Activated B cell treated with CpG ODN at 0.5 μM for 24 hours (primary cell): ENCODE measurements at places on chromosomes 12 and 14. TPM values are rescaled to one million over a fixed set of nuclear protein-coding genes. Genes with fewer than 3 reads are reported as not detected.

DNA sequence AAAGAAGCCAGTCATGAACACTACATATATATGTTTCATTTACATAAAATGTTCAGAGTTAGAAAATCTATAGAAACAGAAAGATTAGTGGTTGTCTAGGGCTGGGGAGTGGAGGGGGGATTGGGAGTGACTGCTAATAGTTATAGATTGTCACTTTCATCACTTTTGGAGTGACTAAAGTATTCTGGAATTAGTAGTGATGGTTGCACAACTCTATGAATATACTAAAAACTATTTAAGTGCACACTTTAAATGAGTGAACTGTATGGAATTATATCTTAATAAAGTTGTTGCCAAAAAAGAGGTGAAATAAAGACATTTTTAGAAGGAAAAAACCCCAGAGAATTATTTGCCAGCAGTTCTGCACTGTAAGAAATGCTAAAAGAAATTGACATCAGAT, 9.5 kb downstream of the CATSPERB start:
- DNase-seq = no peak
- H3K36me3 ChIP-seq = no peaks in the 10 kb centered on the region
- peaks cover 2% of the 10 kb centered on the region for H3K27me3 ChIP-seq
- no peaks in the 10 kb centered on the region for H3K4me1 ChIP-seq
- no peak overlapping the region for H3K27ac ChIP-seq
- no peak overlapping the region for H3K4me3 ChIP-seq

The HPD gene
- not detected in 2 replicates for total RNA-seq

The DNAJC22 gene
- total RNA-seq = not detected in 2 replicates

DNA sequence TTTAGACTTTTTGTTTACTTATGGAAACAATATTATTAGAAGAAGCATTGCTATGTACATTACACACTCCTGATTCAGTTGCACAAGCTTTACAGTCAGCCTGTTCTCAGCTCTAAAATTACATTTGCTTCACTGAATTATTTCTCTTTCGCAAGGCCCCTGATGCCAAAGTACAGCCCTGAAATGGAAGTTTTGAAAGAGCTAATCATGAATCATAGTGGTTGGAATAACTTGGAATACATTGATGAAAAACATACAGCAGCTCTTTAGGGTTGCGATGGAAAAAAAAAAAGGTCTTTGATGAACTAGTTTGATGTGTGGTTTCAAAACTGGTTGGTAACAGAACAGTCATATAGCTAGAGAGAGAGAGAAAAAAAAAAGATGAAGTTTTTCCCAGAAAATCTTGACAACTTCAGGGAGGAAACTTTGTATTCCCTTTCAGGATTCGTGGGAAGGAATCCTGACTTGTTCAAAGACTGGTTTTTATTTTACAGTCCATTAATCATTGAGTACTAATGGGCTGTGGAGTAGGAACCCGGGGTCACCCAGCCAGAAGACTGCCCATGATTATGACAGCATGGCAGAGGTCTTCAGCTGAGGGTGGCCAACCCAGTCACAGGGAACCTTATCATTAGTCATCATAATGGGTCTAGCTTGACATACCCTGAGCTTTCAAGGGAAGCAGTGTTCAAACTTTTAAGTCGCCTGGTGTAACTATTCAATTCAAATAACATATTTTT, 460.1 kb downstream of the NAV3 start:
- no peaks in the 10 kb centered on the region for H3K27me3 ChIP-seq
- no peaks in the 10 kb centered on the region for H3K36me3 ChIP-seq
- no peak overlapping the region for H3K4me3 ChIP-seq
- no peak overlapping the region for H3K27ac ChIP-seq

GRCh38 chr12:90250766-90251165, 542.1 kb upstream of the ATP2B1 start:
- H3K4me1 ChIP-seq = peaks cover 26% of the 10 kb centered on the region
- H3K36me3 ChIP-seq = no peaks in the 10 kb centered on the region
- H3K4me3 ChIP-seq = no peak overlapping the region
- H3K27ac ChIP-seq = no peak overlapping the region

The SCN8A gene
- total RNA-seq = 0.86 and 2.1 TPM in 2 replicates

DNA sequence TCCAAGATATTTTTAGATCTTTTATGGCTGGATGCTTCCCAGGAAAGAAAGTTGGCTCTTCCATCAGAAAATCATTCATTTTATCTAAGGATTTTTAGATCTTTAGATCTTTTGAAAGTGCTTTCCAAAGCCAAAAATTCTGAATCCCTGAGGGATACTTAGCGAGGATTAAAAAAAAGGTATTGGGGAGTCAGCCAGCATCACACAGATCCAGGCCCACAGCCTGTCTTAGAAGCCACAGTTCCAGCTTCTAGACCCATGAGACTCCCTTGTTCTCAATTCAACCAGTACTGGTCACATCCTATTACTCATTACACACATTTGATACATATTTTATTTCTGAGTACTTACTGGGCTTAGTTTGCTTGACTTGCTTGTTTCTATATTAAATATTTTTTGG, 49.9 kb downstream of the TSPAN8 start:
- H3K4me3 ChIP-seq = no peak overlapping the region
- no peak for DNase-seq
- H3K27me3 ChIP-seq = no peaks in the 10 kb centered on the region
- H3K4me1 ChIP-seq = no peaks in the 10 kb centered on the region

The BDKRB2 gene
- total RNA-seq = not detected in 2 replicates

The PLEK2 gene
- not detected in 2 replicates for total RNA-seq

The PAPLN gene
- 0.42 and 0.46 TPM in 2 replicates for total RNA-seq

DNA sequence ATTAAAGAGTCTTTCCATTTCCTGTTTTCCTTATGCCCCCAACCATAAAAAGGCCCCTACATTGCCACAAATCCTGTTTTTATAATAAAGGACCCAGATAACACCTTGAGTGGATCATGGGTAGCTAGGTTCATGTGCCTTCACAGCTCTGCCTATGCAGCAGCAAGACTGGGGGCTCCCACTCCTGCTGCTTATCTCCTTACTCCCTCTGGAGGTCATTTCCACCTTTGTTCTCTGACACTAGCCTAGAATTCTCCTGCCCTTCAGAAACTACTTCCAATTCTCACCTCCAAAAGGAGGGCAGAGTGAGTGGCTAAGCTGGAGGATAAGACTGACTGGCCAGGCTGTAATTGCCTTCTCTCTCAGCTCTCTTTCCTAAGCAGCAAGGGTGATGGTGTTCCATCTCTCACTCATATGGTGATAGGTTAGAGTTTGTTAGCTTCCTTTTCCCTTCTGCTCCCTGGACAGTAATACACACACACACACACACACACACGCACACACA, 20.0 kb upstream of the STAC3 start:
- H3K4me1 ChIP-seq = no peaks in the 10 kb centered on the region
- DNase-seq = no peak
- H3K36me3 ChIP-seq = peaks cover 86% of the 10 kb centered on the region
- H3K27me3 ChIP-seq = no peaks in the 10 kb centered on the region

- no peak overlapping the region for H3K4me3 ChIP-seq
- no peaks in the 10 kb centered on the region for H3K4me1 ChIP-seq
- H3K27me3 ChIP-seq = peaks cover 7% of the 10 kb centered on the region
- no peak for DNase-seq
Observed at GRCh38 chr14:92866181-92866752, 56.7 kb upstream of the CHGA start.

The ARL6IP4 gene
- total RNA-seq = 163 and 178 TPM in 2 replicates

GRCh38 chr12:41521872-41522379, 333.8 kb downstream of the PDZRN4 start:
- peak overlapping the region; percentile 39 for H3K4me3 ChIP-seq
- peaks cover 16% of the 10 kb centered on the region for H3K4me1 ChIP-seq
- peak overlapping the region; percentile 50 for H3K27ac ChIP-seq
- H3K27me3 ChIP-seq = no peaks in the 10 kb centered on the region
- no peaks in the 10 kb centered on the region for H3K36me3 ChIP-seq
- no peak for DNase-seq

- no peak overlapping the region for H3K27ac ChIP-seq
- H3K36me3 ChIP-seq = no peaks in the 10 kb centered on the region
- no peaks in the 10 kb centered on the region for H3K27me3 ChIP-seq
- DNase-seq = no peak
Observed at GRCh38 chr14:98536256-98536655, 735.7 kb downstream of the BCL11B start.

DNA sequence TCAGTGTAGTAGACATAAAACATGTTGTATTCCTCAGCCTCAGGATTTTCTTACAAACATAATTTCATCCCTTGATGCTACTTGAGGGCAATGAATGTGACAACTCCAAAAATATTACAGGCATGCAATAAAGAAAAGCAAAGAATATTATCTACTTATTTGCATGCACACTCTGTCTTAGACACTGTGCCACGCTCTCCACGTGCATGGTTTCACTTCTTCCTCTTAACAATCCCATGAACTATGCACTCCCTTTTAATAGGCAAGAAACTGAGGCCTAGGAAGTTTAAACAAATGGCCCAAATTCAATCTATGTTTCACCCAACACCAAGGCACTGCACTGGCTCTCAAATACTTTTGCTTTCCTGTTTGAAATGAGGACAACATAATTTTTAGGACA, 1.8 kb upstream of the PAH start:
- DNase-seq = no peak
- peaks cover 9% of the 10 kb centered on the region for H3K4me1 ChIP-seq
- no peak overlapping the region for H3K27ac ChIP-seq
- H3K4me3 ChIP-seq = no peak overlapping the region
- H3K27me3 ChIP-seq = peaks cover 25% of the 10 kb centered on the region
- no peaks in the 10 kb centered on the region for H3K36me3 ChIP-seq

The TESPA1 gene
- 31.5 and 35.5 TPM in 2 replicates for total RNA-seq

- H3K36me3 ChIP-seq = no peaks in the 10 kb centered on the region
- no peak for DNase-seq
- H3K27me3 ChIP-seq = no peaks in the 10 kb centered on the region
- no peak overlapping the region for H3K4me3 ChIP-seq
- no peaks in the 10 kb centered on the region for H3K4me1 ChIP-seq
Observed at GRCh38 chr14:38280081-38280480, 24.2 kb upstream of the CLEC14A start.

- no peaks in the 10 kb centered on the region for H3K4me1 ChIP-seq
- no peak overlapping the region for H3K27ac ChIP-seq
- H3K36me3 ChIP-seq = no peaks in the 10 kb centered on the region
- DNase-seq = no peak
Observed at GRCh38 chr14:57879516-57879915, 13.6 kb upstream of the SLC35F4 start.

The NOVA1 gene
- total RNA-seq = not detected in 2 replicates

DNA sequence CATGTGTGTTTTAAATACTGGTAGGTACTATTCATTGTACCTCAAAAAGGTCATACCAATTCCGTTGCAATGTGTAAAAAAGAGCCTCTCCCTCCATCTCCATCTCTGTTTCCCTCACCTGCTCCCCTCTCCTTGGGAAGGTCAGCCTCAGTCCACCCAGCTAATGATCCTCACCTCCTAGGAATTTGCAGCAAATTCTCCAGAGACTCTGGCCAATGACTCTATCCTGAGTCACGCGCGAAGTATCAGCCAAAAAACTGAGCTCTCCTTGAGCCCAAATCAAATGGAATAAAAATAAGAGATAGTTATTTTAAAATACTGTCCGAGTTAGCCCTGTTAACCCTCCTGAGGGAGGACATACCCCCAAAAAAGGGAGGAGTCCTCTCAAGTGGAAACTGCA, 148.4 kb downstream of the DPF3 start:
- H3K36me3 ChIP-seq = peaks cover 41% of the 10 kb centered on the region
- H3K4me3 ChIP-seq = no peak overlapping the region
- H3K27ac ChIP-seq = no peak overlapping the region
- H3K27me3 ChIP-seq = no peaks in the 10 kb centered on the region
- no peak for DNase-seq
- H3K4me1 ChIP-seq = no peaks in the 10 kb centered on the region

GRCh38 chr12:69657376-69658137, 41.5 kb downstream of the BEST3 start:
- H3K4me3 ChIP-seq = no peak overlapping the region
- no peaks in the 10 kb centered on the region for H3K36me3 ChIP-seq
- H3K27me3 ChIP-seq = peaks cover 6% of the 10 kb centered on the region
- no peaks in the 10 kb centered on the region for H3K4me1 ChIP-seq

DNA sequence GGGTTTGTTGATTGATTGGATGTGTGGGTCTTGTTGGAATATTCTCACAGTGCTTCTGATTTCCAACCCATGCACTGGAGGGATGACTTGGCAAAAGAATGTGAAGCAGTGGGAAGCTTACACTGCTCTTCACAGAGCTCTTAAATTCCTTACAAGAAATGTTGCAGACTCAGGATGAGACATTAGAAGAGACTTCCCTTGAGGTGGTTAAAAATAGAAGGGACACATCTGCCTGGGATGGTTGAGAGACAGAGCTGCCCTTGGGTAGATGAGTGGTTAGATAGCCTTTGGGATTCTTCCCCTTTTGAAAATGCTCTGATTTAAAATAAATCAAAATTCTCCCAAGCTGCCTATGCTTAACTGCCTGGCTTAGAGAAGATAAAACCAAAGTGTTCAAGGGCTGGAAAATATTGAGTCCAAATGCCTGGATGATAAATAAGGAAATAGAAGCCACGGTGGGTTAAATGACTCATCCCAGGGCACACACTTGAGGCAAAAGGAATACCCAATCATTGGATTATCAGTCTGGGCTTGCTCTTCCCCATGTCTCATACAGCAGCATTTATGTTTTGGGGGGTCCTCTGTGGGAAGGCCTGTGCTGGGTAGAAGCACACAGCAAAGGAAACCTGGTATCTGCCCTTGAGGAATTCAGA, 264.3 kb downstream of the AKAP6 start:
- no peaks in the 10 kb centered on the region for H3K36me3 ChIP-seq
- no peaks in the 10 kb centered on the region for H3K27me3 ChIP-seq
- no peaks in the 10 kb centered on the region for H3K4me1 ChIP-seq
- no peak overlapping the region for H3K4me3 ChIP-seq
- DNase-seq = no peak

The BBOF1 gene
- total RNA-seq = 1.6 and 2.2 TPM in 2 replicates

DNA sequence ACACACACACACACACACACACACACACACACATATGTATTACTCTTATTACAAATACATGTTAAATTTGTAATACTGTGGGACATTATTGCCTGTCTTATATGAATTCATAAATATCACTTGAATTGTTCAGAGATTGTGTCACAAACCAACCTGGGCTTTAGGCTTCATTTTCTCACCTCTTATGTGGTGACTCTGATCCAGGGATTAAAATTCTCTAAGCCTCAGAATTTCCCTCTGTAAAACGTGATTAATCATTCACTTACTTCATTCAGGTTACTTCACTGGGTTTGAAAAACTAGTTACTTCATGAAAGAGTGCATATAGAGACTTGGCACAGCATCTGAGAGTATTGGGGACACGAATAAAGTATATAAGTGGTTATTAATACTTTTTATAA, 240.3 kb upstream of the PDZRN4 start:
- no peak overlapping the region for H3K27ac ChIP-seq
- no peaks in the 10 kb centered on the region for H3K4me1 ChIP-seq
- no peak overlapping the region for H3K4me3 ChIP-seq
- H3K27me3 ChIP-seq = peaks cover 5% of the 10 kb centered on the region
- no peaks in the 10 kb centered on the region for H3K36me3 ChIP-seq

- H3K27ac ChIP-seq = no peak within 1 kb of the TSS
- H3K4me1 ChIP-seq = peaks cover 3% of the 10 kb centered on the region
- H3K36me3 ChIP-seq = no peaks in the 10 kb centered on the region
Observed at GRCh38 chr12:29783773-29784666, at the start of gene TMTC1. TSS of gene TMTC1 (minus strand) at chr12:29783942. CDS start at chr12:29783751, 191 bp downstream.

DNA sequence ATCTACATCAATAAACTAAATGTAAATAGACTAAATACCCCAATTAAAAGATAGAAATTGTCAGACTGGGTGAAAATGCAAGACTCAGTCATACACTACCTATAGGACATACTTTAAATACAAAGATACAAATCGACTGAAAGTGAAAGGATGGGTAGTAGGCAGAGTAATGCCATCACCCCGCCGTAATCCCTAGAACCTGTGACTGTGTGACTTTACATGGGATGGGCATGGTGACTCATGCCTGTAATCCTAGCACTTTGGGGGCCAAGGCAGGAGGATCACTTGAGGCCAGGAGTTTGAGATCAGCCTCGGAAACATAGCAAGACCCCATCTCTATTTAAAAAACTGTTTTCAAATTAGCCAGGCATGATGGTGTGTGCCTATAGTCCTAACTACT, 2.6 kb upstream of the EVL start:
- H3K4me1 ChIP-seq = peaks cover 77% of the 10 kb centered on the region
- H3K27ac ChIP-seq = peak overlapping the region; percentile 98
- no peak for DNase-seq
- H3K36me3 ChIP-seq = peaks cover 7% of the 10 kb centered on the region
- peak overlapping the region; percentile 44 for H3K4me3 ChIP-seq
